Upper lobe of left lung (tissue), 6 donors: ENCODE measurements at places on chromosomes 5 and 9.
A peak's percentile ranks its signal among the peaks of the same experiment; 100 is the strongest.

DNA sequence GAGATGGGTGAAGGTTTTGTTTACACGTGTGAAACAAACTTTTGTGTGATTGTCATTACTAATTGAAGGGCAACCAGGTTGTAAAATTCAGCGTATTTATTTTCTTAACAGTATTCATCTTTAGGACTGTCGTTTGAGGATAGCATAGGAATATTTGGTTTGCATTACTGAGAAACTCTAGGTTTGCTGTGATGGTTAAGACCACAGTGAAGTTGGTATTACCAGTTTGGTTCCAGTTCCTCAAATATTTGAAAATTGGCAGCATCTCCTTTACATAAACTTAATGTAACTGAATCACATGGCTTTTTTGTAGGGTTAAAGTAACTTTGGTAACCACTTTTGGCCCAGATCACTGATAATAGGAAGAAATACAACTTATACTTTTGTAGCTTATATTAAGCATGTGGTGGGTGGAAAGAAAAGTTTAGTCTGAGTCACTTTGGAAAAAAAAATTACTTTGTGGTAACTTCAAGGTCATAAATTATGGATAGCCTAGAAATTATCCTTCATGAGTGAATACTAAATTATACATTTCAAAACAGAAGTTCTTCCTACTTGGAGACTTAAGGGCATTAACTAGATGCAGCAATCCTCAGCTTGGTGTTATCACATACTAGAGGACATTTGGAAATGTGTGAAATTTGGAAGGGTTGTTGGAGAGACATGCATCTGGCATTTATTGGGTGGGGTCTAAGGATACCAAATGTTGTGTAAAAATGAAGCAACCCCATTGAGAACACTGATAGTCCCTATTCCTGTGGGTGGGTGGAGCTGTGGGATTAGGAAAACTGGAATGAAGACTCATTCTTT is 33.9 kb downstream of the G3BP1 start:
- no peak for DNase-seq

DNA sequence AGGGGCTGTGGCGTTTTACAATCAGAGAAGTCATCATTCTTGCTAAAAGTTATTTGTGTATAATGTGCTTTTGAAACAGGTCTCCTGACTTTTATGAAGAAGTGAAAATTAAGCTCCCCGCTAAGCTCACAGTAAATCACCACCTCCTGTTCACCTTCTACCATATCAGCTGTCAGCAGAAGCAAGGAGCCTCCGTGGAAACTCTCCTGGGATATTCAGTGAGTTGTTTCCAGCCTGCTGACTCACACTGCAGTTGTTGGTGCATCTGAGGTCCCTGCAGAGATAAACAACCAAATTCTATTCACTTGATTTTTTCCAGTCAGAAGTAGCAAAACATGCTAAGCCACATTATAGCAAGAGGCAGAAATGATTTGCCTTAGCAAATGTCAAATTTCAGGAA is 156.7 kb downstream of the DOCK8 start:
- DNase-seq: no peak

DNA sequence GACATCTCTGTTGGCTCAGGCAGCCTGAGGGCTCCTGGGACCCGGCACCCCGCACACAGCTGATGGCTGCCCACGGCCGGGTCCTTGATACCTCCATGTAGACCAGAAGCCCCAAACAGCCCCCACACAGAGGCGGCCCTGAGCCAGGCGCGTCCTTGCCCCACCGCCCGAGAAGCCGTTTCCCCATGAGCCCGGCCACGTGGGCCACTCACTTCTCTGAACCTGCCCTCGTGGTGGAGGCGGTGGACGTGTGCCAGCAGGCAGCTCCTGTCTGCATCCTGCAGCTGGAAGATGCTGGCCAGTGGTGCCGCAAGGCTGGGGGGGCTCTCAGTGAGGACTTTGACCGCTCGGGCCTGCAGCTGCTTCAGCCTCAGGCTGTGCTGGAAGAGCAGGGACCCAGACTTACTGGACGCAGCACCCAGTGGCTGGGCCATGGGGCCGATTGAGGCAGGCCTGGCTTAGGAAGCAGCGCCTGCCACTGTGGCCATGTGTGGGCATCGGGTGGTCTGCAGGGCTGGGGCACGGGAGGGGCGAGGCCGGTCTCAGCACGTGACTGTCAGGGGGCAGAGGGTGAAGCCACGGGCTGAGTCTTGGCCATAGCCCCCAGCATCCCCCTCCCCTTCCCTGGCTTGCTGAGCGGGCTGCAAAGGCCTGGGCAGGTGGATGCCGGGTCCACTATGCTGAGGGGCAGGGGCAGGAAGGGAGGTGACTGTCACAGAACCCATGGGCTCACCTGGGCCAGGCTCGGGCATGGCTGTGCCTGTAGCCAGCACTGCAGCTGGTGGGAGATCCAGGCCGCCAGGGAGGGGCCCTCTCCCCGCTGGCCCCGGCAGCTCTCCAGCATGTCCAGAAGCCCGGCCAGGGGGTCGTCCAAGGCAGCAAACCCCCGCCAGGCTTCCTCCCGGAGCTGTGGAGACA is 50.0 kb downstream of the EXD3 start:
- peak; percentile 77 for DNase-seq

- no peak for DNase-seq
These were observed 4.8 kb upstream of the ARAP3 start for GRCh38 chr5:141686648-141687416.

DNA sequence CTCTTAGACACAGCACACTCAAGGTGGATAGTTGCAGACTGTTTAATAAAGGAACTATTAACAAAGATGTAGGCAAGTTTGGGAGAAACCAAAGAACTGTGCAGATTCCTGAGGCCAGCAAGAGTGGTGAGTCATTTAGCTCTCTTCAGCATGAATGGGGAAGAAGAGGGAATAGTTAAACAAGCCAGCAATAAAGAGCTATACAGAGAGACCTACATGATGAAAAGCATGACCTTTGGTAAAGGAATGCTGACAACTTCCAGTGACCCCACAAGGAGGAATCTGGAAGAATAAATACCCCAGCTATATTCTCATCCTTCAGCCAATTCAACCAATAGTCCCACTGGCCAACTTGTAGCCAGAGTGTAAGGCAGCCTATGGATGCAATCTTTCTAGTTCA is 706.0 kb upstream of the GRAMD2B start:
- no peak for DNase-seq

DNA sequence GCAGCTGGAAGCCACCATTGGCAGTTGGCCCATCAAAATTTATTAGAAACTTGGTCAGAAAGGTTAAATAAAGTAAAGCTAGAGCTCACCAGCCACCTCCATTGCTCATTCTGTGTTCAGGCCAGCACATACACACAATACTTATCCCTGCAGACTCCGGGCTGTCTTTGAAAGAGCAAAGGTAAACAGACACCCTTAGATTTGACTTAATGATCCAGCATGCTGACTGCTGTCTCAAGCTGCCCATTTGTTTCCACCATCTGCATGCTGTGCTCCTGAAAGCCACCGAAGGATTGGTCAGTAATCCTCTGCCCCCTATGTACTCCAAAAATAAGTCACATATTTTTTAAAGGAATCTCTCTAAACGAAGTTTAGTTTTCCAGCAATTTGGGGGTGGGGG is 1059.8 kb upstream of the DMAC1 start:
- DNase-seq: no peak

- no peak for DNase-seq
These were observed 70.8 kb upstream of the SMIM23 start for GRCh38 chr5:171714851-171715250.

DNA sequence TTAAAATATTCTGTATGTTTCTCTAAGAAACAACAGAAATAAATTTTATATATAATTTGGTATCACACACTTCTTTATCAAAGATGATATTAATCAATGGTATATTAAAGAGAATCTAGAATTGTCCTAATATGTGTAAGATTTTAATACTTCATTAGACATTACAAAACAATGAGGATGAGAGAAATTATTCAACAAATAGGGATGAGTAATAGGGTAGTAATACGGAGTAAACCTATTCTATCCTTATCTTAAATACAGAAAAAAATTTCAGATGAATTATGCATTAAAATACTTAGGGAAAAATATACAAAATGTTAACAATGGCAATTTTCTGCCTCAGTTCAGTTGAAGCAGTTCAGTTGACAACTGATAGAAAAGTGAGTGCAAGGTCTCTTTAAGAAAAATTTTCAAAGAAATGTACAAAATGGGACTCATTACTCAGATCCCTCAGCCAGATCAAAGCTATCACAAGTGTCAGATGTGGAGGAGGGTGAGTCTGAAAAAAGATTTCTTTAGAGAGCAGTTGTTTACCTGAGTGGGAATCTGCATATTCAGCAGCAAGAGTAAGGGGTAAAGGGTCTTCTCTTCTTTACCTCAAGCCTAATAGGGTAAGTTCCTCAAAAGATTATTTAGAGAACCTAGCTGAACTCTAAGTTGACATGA is 56.7 kb upstream of the GCNT4 start:
- DNase-seq: no peak

- DNase-seq: no peak
These were observed 140.8 kb downstream of the FGF1 start for GRCh38 chr5:142544946-142545649.

DNA sequence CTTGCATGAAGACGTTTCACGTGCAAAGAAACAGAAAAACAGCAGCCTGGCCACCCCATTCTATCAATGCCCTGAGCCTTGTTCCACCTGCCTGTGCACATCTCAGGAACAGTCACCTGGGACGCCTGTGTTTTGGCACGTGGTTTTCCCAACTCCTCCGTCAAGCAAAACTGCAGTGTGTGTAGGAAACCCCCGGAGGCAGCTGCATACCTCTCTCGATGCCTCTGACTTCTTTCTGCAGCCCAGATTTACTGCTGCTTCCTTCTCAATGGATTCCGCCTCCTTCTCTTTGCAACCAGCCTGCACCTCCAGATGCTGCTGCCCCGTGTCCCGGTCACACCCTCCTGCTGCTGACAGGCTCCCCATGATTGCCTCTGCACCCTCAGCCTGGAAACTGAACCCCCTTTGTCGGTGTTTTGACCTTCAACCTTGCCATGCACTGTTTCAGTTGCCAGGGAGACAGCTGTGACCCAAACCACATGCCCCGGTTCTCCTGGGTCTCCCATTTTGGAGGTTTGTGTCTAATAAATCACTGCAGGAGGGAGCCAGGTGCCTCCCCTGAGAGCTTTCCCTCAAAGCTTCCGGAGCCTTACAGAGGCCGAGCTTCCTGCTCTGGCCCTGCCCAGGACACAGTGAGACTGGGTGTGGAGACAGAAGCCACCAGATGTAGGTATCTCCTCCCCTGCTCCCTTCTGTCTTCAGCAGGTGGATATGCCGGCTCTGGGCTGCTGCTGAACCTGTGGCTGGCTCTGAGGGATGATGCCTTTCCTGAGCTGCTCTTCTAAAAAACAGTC is 395.5 kb upstream of the IRX1 start:
- no peak for DNase-seq

DNA sequence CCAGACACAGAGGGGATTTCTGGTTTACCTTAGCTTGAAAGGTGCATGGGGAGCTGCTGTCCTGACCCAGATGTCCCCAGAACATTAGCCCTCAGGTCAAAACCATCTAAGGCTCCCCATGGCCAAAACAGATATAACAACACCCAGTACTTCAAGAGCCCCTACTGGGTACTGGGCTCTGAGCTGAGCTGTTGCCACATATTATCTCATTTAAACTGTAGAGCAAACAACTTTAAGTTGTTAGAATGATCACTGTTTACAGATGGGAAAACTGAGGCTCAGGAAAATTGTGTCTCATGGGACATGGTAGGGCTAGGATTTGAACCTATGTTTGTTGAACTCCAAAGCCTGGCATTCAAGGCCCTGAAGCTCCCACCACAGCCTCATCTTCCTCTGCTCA is 20.6 kb upstream of the SLC25A51 start:
- DNase-seq: no peak

- no peak for DNase-seq
These were observed 53.1 kb upstream of the TYRP1 start for GRCh38 chr9:12640016-12640587.

- DNase-seq: no peak
These were observed 10.2 kb downstream of the PRRX2 start for GRCh38 chr9:129675620-129676019.

- no peak for DNase-seq
These were observed 274.4 kb downstream of the EFNA5 start for GRCh38 chr5:107396351-107396690.

GRCh38 chr5:99275128-99275527 is 346.3 kb upstream of the CHD1 start:
- no peak for DNase-seq

DNA sequence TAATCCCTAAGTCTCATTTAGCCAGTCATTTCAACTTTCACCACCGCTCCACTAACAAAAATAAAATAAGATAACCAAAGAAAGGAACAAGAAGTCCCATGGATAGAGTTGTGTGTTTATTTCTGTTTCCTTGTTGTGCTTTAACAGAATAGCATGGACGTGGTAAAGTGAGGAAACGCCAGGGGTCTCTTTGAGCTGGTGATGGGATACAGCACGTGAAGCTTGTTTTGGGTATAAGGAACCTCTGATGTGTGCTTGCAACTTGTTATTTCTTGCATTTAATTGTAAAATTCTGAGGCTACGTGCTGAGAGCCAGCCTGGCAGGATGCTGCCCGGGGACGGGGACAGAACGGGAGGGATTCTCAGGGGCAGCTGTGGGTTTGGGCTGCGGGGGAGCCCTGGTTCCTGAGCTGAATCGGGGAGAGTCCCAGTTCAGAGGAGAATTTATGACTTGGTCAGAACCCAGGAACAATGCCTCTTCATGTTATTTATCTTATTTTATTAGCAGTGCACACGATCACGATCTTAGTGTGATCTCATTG is 63.4 kb downstream of the ANKRD33B start:
- DNase-seq: no peak

- no peak for DNase-seq
These were observed 154.0 kb downstream of the PIK3R1 start for GRCh38 chr5:68369457-68370125.

GRCh38 chr9:83144492-83144891 is 81.5 kb upstream of the RASEF start:
- DNase-seq: no peak

DNA sequence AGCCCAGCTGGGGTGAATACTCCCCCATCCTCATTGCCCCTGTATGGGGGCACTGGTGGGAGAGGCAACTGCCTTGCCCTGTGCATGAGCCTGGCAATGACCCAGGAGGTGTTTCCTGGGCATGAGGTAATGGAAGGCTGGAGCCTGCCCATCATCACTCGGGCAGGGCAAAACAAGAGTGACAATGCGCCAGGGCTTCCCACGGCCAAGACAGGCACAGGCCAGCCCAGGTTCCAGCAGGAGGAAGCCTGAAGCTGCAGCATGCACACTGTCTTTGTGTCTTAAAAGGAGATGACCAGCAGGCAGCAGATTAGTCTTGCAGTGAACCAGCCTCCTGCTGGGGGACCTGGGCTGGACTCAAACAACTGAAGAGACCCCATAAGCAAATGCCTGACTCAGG is 92.2 kb upstream of the SMIM23 start:
- DNase-seq: no peak
